Stimulated activated CD4-positive, alpha-beta T cell treated with anti-CD3 and anti-CD28 coated beads, Interleukin-12 subunit alpha, Interleukin-12 subunit beta, amount 100 ng/mL, for 4 hours (primary cell): ENCODE measurements at places on chromosomes 3 and 15.

- no peak for DNase-seq
These were observed 513.3 kb upstream of the CFAP20DC start for GRCh38 chr3:59563072-59563605.

DNA sequence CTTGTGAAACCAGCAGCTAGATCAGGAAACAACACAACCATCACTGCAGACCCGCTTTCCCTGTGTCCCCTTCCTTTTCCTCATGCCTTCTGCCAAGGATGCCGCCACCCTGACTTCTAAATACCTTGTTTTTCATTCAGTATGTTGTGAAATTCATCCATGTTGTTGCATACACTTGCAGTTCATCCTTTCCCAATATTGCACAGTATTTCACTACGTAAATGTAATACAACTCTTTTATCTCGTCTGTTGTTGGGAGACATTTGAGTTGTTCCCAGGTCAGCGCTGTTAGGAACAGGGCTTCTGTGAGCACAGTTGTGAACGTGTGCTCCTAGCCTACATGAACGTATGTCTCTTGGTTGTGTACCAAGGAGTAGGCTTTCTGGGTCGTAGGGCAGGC lies 24.2 kb downstream of the TLNRD1 start:
- no peak for DNase-seq

- no peak for DNase-seq
These were observed 218.5 kb downstream of the BBX start for GRCh38 chr3:107740992-107741896.

- DNase-seq: no peak
These were observed 9.4 kb downstream of the DAZL start for GRCh38 chr3:16595778-16596177.

DNA sequence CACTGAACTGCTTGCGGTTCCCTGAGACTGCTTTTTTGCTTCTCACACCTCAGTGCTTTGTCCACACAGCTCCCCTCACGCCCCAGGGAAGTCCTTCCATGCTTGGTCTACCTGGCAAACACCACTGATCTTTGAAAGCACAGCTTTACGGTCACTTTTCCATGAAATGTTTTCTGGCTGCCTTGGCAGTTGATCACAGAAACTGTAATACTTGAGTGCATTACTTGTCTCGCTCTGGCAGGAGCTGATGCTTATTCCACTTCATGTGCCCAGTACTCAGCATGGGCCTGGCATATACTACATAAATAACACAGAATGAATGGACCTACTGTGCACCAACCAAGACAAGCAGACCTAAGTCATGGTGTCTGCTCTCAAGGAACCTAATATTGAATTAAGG lies 121.1 kb downstream of the MEX3B start:
- DNase-seq: no peak
